Thyroid gland (tissue), 4 donors: ENCODE measurements at places on chromosomes 11 and 22. TPM values are rescaled to one million over a fixed set of nuclear protein-coding genes. Genes with fewer than 3 reads are reported as not detected.

DNA sequence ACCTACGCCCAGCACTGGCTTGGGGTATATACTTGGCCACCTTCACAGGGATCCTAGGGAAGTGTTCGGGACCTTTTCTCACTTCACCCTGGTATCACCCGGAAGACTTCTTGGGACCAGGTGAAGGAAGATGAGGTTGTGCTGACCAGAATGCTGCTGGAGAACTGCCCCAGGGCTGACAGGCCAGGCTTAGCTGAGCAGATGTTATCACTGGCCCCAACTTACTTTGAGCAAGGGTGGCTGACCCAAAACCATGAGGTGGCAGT lies 4.5 kb downstream of the FTH1 start:
- H3K27ac ChIP-seq: peak overlapping the region; percentile 25
- no peaks in the 10 kb centered on the region for H3K27me3 ChIP-seq
- peaks cover 32% of the 10 kb centered on the region for H3K4me1 ChIP-seq
- H3K36me3 ChIP-seq: peaks cover 23% of the 10 kb centered on the region
- no peak for DNase-seq

GRCh38 chr22:48742556-48743343 lies 1084.9 kb downstream of the BRD1 start:
- H3K27me3 ChIP-seq: no peaks in the 10 kb centered on the region
- H3K36me3 ChIP-seq: no peaks in the 10 kb centered on the region
- no peak for DNase-seq
- no peak overlapping the region for H3K4me3 ChIP-seq

- H3K27ac ChIP-seq: no peak overlapping the region
- no peak overlapping the region for H3K4me3 ChIP-seq
- no peaks in the 10 kb centered on the region for H3K4me1 ChIP-seq
- no peak for DNase-seq
Observed at GRCh38 chr22:44275631-44275995, 37.1 kb downstream of the SHISAL1 start.

- no peaks in the 10 kb centered on the region for H3K36me3 ChIP-seq
- no peak overlapping the region for H3K4me3 ChIP-seq
- H3K27me3 ChIP-seq: no peaks in the 10 kb centered on the region
- no peaks in the 10 kb centered on the region for H3K4me1 ChIP-seq
- H3K27ac ChIP-seq: no peak overlapping the region
- no peak for DNase-seq
Observed at GRCh38 chr11:32172848-32173834, 82.3 kb downstream of the RCN1 start.

DNA sequence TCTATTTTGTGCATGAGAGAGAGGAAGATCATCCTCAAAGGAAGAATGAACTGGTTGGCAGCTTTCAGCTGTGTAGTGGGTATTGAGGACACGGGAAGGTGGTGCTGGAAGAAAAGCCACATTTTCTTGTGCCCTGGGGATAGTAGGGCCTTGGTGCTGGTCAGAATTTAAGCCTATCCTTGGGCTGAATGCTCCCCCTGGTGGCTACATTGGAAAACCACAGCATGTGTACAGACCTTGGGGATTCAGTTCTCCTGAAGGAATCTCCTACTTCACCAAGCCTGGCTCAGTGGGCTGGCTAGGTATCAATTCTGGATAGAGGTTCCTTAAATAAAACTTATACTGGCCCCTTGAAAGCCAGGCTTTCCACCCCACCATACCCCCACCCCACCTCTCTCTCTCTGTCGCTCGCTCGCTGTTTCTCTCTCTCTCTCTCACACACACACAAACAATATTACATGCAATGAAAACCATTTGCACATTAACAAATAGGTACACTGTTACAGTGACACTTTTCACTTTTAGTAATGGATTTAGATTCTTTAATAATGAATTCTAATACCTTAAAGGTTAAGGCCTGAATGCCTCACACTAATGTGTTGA lies 2.8 kb upstream of the OR51M1 start:
- no peaks in the 10 kb centered on the region for H3K36me3 ChIP-seq
- H3K4me1 ChIP-seq: no peaks in the 10 kb centered on the region
- H3K27ac ChIP-seq: no peak overlapping the region
- H3K27me3 ChIP-seq: no peaks in the 10 kb centered on the region
- DNase-seq: peak; percentile 21

LMO2 gene
- total RNA-seq: 51.5 TPM

ABTB2 gene
- total RNA-seq: 4.6 TPM

CCDC73 gene
- 0.15 TPM for total RNA-seq

NPAS4 gene
- total RNA-seq: not detected
